ENCODE measurements at places on chromosomes 11 and 22.

GRCh38 chr11:108340973-108341372 is 118.1 kb downstream of the ATM start:
- DNase-seq = no peak

DNA sequence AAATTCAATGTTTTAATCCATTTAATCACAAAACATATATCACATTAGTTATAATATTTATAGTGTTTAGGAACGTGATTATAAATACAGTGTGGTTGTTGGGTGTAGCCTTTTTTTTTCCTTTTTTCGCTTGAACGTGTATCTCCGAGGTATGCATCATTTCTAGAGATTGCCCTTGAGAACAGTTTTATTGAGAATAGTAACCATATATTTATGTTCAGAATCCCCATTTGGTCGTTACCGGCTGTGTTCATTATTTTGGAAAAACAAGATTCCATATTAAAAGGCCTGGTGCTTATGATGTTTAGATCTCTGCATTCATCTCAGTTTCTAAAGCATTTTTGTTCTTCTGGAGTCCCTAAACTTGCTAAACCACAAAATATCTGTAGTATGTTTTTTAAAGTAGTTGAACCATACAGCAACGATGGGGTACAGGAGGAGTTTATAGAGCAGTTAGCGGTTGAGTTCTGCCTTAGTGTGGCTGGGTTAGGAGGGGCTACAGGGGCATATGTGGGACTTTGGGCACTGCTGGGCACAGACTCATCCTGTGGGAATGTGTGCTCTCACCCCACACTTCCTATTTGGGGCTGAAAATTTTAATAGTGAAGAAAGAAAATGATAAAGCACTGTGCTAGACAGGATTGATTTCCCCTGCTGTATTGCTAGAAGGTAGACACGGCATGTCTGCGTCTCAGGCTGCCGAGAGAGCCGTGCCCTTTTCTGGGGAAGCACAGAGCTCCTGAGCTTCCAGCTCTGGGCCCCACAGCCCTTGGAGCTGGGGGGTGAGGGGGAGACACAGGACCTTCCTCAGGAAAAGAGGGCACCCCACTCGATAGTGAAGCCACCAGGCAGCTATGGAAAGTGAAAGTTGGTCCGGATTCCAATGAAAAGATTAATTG is 81.5 kb upstream of the PPARA start:
- no peak for DNase-seq

DNA sequence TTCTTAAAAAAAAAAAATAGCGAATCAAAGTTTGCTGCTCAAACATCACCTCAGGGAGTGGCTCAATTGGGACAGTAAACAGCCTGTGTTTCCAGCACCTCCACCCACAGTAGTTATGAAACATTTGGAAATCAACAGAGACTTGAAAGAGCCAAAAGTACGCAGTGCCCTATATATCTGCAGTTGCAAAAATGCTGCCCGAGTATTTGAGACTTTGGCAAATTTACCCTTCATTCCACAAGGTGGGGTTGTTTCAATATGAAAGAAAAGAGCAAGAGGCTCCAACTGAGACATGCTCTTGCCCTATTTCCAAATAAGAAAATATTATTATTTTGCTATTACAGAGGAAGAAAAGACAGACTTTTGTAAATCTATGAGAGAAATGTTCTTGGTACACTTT is 851.1 kb upstream of the RAG2 start:
- DNase-seq = no peak

- DNase-seq = no peak
Measured at GRCh38 chr11:106937111-106937510, 81.2 kb downstream of the GUCY1A2 start.

DNA sequence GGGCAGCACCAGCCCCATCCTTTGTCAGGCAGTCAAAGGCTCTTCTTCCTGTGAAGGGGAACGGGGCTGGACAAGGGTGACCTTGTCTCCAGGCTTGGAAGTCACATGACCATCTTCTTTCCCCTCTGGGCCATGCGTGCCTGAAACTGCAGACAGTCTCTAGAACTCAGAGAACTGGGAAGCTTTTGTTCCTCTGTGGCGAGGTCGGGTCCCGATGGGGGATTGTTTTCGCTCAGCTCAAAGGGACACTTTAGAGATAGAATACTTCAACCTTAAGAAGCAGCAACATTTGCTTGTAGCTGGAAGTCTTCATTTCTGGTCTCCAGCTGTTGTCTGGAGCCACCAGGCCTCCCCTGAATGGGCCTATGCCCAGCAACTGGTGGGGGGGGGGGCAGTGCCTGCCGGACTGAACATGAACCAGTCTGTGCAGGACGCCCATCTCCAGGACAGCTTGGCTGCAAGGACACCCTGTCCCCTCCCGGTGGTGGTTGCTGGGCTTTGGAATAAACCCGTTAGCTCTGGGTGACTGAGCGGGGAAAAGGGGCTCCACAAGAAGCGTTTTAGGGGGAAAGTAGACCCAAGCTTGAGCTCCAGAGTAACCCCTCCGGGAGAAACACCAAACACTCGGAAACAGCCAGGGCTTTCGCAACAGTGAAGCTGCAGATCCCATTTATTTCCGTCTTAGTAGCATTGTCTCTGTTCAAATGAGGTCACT is 55.7 kb upstream of the EMID1 start:
- no peak for DNase-seq

- DNase-seq = no peak
Measured at GRCh38 chr11:7646866-7647265, 26.4 kb downstream of the CYB5R2 start.

DNA sequence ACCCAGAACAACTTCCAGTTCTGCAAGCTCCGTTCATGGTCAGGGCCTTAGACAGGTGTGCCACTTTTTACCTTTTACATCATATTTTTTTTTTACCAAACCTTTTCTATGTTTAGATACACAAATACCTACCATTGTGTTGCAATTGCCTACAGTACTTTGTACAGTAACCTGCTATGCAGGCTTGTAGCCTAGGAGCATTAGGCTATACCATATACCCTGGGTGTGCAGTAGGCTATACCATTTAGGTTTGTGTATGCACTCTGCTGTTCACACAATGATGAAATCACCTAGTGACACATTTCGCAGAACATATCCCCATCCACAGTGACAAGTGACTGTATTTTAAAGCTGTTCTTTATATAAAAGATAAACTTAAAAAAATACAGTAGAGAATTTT is 29.6 kb downstream of the APIP start:
- no peak for DNase-seq

DNA sequence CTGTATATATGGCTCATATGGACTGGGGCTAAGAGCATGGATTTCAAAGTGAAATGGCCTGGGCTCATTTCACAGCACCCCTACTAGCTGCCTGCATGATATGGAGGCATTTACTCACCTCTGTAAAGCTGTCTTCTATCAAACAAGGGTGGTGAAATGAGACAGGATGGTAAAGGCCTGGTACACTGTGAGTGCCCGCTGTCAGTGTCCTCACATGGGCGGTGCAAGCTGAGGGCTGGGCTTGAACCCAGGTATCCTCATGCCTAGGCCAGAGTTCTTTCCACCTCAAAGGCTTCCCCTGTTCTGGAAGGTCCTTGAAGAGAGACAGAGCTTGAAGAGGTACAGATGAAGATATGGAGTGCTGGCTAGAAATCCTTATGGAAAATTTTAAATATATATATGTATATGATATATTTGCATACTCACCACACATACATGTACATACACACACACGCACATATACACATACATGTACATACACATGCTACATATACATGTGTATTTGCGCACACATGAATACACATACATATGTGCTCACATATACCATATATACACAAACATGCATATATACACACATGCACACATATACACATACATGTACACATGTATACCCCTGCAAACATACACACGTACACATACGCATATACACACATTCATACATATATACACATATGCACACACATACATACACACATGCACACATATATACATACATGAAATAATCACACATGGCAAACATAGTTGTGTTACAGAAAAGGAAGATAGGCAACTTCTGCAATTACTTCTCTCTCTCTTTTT is 44.7 kb downstream of the MICAL2 start:
- no peak for DNase-seq

DNA sequence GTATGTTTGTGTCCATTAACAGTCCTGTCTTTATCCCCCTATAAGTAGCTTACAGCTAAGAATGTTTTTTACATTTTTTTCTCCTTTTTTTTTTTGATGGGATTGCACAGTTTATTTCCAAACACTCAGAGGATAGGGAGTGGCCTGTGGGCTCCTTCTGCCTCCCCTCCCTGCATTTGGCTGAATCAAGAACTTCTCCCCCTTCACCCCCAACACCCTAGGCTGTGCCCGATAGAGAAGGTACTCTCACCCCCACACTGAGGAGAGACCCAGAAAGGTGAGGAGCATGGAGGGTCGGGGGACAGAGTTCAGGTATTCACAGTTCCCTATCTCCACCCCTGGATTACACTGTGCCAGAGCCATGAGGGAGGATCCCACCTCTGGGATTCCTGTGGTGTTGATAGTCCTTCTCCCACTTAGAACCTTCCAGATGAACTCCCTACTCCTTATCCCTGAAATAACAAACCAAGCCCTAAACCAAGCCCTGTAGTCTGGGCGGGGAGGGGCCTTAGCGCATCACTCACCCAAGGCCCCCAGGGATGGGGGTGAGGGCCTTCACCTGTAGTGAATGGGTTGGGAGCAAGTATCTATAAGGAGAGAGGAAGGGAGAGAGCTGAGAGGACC is 97.1 kb downstream of the ADAMTS15 start:
- no peak for DNase-seq

- DNase-seq = no peak
Measured at GRCh38 chr22:25564979-25565677, 653 bp downstream of the GRK3 start.

- DNase-seq = no peak
Measured at GRCh38 chr11:46410021-46410420, 18.4 kb upstream of the CHRM4 start.

DNA sequence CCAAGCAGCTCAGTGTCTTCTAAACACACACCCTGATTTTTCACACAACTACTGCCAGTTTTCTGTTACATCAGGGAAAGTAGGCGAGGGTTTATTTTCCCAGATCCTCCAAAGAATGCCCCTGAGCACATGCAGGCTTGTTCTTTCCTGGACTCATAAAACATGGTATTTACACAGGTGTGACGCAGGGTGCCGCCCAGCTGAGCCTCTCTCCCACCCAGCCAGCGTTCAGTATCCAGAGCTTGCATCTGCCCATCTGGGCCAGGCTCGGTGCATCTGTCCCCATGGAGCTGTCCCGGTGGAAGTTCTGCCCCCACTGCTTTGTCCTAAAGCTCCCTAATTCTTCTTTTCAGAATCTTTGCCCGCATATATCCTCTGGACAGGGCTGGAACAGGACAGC is 44.8 kb upstream of the ISX start:
- no peak for DNase-seq

DNA sequence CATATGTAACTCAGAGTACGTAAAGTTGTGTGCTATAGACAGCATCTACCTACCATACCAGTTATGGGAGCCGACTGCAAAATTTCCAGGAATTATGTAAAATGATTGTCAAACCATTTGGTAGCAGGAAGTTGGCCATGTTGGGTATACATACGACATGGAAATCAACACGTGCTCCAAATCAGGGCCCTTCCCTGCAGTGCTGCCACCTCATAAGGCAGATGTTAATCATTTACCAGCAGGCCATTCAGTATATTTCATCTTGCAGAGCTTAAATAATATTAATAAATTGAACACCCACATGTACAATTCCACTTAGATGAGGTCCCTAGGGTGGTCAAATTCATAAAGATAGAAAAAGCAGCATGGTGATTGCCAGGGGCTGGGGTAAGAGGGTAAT is 9.8 kb downstream of the MS4A18 start:
- no peak for DNase-seq

DNA sequence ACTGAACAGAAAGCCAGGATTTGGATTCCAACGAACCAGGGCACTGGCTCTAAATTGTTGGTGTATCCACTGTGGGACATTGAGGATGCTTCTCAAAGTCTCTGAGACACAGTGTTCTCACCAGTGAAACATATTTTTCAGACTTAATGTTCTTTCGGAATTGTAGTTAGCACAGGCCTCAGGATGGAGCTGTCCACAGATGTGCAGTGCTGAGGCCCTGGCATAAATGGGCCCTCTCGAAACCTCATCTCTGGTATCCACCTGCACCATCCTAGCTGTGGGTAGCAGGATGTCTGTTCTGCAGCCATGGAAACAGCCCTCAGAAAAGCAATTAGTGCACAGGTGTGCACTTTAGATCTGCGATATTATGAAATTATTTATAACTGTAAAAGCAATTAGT is 656.8 kb downstream of the TBC1D22A start:
- DNase-seq = no peak

DNA sequence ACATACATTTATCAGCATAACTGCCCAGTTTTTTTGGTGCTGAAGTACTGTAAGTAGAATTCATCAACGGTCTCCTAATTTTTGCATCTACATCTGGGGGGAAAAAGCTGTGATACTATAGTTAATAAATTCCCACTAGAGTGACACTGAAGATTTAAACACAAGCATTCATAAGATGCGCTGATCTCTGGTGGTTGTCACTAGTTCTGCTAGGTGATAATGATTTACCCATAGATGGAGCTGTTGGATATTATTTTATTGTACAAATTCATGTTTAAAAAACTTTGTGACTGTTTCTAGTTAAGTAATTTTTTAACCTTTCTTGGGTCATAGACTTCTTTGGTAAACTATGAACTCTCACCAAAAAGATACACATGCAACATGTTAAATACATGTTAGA is 106.6 kb downstream of the EMSY start:
- DNase-seq = no peak

GRCh38 chr22:43996981-43997265 is 27.2 kb upstream of the PARVB start:
- no peak for DNase-seq

DNA sequence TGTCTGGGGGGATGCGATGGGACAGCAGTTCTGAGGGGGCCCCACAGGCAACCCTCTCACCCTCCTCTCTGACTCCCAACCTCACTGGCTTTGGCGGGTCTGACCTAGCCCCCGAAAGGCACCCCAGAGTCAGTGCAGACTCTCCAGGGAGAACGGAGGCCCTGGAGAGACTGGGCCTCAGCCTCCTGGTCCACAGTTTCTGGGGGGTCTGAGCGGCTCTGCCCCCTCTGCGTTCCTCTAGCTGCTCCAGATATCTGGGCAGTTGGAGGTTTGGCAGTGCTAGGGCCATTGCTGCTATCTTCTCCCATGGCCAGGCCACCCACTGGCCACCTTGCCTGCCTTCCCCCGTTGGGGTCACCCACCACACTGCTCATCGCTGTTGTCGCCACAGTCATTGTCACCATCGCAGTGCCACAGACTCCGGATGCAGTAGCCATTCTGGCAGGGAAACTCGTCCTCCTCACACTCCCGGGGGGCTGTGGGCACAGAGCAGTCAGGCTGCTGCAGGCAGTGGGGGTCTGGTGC is 18.8 kb downstream of the LRP4 start:
- DNase-seq = no peak
